ENCODE measurements at places on chromosomes 4 and X. TPM values are rescaled to one million over a fixed set of nuclear protein-coding genes. Genes with fewer than 3 reads are reported as not detected.
A peak's percentile ranks its signal among the peaks of the same experiment; 100 is the strongest.

DOK7 gene
- 0.20 TPM for total RNA-seq

SSX4 gene
- total RNA-seq = not detected

SOWAHD gene
- not detected for total RNA-seq

- no peak for DNase-seq
Measured at GRCh38 chr4:65670331-65671031, at the start of gene EPHA5. Gene EPHA5 (minus strand): TSS chr4:65670489. CDS start chr4:65669742, 747 bp downstream.

DNA sequence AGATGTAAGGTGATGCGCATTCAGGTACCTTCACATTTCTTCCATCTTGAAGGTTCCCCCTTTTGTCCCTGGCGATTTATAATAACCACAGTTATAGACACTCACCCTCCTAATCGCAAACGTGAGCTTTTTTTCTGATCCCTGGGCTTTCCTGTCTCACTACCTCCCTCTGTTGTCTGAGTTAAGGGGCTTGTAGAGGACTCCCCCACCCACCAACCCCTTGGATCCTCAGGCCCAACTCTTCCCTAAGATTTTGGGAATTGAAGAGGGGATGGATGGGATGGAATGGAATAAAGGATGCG is 1.4 kb downstream of the CNKSR2 start:
- no peak for DNase-seq

TXK gene
- total RNA-seq = 0.04 TPM

DNA sequence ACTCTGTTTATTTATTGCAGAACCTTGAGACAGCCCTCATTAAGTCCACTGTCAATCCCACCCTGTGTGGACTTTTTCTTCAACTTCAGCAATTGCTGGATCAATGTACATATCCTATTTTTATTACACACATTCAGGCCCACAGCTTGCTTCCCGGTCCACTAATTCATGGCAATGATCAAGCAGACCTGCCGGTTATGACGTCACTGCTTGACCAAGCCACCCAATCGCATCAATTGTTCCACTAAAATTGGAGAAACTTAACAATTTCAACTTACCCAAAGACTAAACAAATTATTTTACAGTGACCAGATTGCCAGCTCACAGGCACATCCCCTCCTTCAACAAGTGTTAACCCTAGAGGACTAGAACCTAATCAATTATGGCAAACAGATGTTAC is 240.4 kb upstream of the MAGEB18 start:
- DNase-seq = no peak

GRCh38 chrX:13287816-13288215 is 32.0 kb downstream of the ATXN3L start:
- DNase-seq = peak; percentile 66

- no peak for DNase-seq
Measured at GRCh38 chr4:93313197-93313596, 515.4 kb upstream of the ATOH1 start.

DNA sequence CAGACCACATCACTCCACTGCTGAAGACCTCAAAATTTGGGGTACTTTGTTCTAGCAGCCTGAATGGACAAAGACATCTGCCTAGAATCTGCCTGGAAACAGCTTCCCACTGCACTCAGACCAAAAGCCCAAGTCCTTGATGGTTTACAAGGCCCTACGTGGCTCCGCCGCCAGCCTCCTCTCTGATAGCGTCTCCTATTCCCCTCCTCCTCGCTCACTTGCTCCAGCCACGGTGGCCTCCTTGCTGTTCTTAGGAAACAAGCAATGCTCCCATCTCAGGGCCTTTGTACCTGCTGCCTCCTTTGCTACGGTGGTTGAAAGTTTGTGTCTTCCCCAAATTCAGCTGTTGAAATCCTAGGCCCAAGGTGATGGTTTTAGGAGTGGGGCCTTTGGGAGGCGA is 34.7 kb upstream of the SORCS2 start:
- DNase-seq = no peak

DNA sequence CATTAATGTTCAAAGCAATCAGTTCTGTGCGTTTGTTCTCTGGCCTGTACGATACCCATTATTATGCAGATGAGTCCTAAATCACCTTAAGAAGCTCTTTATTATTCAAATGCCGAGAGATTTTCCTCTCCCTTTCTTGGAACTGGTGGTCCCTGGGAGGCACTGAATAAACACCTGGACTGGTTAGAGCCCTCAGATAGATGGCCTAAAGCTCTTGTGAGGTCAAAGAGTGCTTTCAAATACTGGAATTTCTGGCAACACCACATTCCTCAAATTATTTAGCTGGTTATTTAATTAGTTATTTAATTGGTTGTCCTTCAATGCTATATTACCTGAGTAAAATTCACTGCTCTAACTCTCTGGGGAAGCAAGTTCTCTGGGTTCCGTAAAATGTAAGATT is 3.0 kb downstream of the ARHGEF38 start:
- no peak for DNase-seq

DNA sequence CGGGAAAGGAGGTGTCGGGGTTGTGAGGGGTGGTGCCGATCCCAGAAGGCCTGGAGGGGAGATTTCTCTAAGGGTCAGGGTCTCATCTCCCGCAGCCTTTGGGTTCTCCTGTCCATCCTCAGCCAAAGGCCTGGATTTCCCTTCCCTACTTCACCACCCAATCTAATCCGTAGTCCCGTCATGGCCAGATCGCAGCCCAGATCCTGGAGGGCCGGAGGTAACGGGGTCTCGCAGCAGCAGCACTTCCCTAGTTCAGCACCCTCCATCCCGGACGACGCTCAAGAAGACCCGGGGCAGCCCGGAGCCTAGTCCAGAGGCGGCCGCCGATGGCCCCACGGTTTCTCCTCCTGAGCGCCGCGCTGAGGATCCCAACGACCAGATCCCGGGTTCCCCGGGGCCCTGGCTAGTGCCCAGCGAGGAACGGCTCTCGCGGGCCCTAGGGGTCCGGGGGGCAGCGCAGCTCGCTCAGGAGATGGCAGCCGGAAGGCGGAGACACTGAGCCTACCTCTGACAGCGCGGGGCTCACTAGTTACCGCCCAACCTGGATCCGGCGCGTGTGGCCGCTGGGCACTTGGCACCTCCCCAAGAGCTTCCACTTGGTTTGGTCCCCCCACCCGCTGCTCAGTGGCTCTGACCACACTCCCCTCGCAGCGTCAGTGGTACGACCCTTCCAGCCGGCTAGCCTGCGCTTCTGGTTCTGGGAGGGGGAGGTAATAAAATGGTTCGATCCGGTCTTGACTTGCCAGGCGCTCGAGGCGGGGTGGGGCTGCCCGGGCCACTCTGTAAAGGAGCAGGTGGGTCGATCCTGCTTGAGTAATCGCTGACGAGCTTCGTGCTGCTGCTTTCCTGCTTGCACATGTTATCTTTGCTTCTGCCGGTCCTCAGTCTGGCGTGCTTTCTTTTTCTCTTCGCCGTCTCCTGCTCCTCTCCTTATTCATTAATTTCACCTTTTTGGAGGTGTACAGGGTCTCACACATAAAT is 3.6 kb downstream of the MAGIX start:
- no peak for DNase-seq

DNA sequence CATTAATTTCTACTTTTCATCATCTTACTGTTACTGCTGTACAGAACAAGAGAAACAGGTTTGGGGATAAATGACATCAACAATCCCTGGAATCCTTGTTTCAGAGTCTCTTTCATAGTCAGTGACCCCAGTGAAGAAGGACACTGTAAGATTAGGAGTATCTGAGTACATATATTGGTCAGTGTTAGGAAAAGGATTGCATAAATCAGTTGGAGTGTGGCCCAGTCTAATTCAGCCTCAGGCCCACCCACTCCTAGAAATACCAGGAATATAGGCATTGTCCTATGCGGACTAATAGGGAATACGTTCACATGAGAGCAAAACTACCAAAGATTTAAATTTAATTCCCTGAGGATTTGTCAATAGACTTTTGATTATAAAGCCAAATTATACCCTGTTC is 237.8 kb downstream of the LDB2 start:
- DNase-seq = no peak
